ENCODE measurements at places on chromosomes 12 and 14. TPM values are rescaled to one million over a fixed set of nuclear protein-coding genes. Genes with fewer than 3 reads are reported as not detected.

GRCh38 chr14:54220071-54220703 lies 176.6 kb upstream of the CDKN3 start:
- no peak for DNase-seq

GRCh38 chr12:106247674-106248311 lies at the start of gene CKAP4:
CKAP4 (minus strand) TSS chr12:106248020; CDS start chr12:106247851, 169 bp downstream.
- peak; percentile 74 for DNase-seq

DNA sequence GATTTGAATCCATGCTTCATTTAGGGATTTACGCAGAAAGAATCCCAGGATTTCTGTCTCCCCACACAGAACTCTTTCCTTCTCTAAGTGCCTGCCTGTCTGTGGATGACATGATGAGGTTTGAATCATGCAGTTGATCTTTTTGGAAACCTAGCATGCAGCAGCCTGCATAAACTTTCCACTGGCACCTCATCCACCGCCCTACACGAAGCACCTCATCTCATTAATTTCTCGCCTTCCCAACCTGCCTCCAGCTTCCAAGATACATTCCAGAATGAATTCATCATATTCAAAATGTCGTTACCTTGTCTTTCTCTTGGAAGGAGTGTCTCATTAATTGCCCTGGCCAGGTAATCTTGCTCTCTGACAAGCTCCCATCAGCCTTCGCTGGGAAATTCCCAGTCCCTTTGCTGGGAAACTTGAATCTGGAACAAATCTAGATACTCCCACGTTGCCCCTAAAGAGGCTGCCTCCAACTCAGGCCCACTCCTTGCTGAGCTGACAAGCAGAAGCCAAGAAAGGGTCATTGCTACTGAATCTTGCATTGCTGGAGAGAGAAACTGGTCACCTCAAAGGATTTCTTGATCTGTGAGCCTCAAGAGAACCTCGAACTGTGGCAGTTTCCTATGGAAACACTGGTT lies 48.2 kb downstream of the SERPINA3 start:
- no peak for DNase-seq

The CCDC88C gene
- total RNA-seq: 262 TPM

GRCh38 chr14:30559638-30560091 lies 707 bp downstream of the G2E3 start:
- DNase-seq: peak; percentile 56

DNA sequence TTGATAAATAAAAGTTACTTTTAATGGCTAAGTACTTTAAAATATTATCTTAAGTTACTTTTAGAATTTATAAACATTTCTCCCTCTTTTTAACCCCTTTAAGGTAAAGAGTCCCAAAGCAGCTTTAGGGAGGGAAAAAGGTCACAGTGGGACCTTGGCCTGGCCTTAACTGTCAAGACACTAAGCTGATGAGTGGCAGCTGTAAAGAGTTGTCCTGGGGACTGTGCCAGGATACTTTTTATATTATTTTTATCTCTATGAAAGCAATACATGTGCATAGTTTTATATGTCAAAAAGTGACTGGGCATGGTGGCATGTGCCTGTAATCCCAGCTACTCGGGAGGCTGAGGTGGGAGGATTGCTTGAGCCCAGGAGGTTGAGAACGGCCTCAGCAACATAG lies 94.2 kb upstream of the RESF1 start:
- no peak for DNase-seq

The GUCY2C gene
- total RNA-seq: 0.31 TPM

DNA sequence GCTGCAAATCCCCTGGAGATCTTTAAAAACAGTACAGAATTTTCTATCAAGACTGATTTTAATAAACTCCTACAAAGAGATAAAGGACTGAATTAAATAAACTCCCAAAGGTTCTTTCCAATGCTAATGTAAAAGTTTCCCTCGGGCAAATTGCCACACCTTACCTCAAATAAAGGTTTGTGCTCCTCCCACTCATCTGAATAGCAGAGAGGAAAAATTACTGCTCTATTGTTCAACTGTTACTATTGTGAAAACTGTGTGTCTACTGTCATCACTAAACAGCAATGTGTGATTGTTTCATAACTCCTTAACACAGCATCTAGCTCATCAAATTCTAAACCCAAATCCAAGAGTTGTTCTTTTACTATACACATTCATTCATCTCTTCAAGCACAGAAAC lies 3.2 kb downstream of the SPTLC2 start:
- DNase-seq: no peak

DNA sequence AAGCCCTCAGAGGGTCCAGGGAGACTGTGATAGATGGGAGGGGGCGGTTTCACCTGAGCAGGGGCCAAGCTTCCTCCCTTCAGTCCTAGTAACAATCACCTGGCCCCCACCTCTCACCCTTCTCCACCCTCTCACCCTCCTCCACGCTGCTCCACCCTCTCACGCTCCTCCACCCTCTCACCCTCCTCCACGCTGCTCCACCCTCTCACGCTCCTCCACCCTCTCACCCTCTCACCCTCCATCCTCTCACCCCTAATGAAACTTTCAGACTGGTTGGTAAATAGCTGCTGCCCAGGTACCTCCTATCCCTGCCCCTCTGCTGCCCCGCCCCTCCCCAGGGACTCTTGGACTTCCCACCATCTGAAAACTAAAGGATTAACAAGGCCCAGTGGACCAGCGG lies 34.2 kb downstream of the NGB start:
- no peak for DNase-seq
